Stimulated activated CD8-positive, alpha-beta memory T cell treated with anti-CD3 and anti-CD28 coated beads, Interleukin-12 subunit alpha, Interleukin-12 subunit beta, amount 100 ng/mL, for 4 hours (primary cell): ENCODE measurements at places on chromosomes 12 and 14.

DNA sequence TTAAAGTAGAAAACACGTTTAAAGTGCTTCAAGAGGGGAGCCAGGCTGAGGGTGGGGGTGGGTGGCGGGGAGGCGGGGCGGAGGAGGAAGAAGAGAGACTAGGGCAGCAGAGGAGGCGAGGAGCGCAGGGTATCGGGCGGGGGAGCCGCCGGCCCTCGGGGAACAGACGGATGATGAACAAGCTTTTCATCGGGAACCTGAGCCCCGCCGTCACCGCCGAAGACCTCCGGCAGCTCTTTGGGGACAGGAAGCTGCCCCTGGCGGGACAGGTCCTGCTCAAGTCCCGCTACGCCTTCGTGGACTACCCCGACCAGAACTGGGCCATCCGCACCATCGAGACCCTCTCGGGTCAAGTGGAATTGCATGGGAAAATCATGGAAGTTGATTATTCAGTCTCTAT lies 39.2 kb downstream of the ZCRB1 start:
- no peak for DNase-seq

DNA sequence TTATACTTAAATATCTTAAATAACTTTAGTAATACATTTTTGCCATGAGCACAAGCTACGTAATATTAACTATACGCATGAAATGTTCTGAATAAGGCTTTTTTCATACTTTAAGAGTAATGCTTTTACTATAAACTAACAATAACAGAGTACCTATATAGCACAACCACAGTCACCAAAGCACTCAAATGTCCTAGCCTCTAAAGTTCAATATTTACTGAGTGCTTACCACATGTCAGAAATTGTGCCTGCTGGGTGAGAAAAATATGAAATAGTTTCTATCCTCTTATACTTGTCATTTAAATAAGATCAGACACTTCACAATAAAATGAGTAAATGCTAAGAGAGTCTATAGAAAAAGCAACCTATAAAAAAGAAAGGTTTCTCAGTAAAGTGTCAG lies 83.1 kb downstream of the SH2B3 start:
- no peak for DNase-seq

DNA sequence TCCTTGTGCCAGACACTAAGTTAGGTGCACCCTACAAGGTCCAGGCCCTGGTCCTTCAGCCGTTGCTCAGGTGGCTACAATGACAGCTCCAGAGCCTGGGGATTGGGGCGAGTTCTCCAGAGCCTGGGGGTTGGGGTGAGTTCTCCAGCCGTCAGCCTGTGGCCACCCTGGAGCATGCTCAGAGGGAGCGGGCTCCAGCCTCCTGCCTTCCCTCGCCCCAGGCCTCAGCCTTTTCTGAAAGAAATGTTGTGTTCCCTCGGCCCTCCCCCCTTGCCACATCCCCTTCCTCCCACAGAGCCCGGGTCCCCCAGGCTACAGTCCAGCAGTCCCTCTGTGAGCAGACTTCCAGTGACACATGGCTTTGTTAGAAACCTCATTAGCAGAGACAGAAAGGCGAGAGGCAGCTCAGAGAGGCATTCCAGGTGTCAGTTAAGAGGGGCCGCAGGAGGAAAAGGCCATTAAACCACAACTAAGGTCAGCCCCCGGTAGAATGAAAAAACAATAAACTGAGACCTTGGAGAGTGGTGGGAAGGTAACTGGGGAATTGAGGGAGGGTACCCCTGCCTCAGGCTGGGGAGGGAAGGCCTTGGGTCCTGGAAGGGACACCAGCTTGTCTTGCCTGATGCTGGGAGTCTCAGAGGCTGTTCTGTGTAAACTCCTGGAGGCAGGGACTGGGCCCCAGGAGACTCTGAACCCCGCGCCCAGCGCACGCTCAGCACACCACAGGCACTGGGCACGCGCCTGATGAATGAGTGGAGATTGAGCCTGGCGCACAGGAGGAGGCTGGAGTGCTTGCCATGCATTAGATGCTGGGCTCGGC lies 23.1 kb upstream of the COL2A1 start:
- DNase-seq, result no peak

DNA sequence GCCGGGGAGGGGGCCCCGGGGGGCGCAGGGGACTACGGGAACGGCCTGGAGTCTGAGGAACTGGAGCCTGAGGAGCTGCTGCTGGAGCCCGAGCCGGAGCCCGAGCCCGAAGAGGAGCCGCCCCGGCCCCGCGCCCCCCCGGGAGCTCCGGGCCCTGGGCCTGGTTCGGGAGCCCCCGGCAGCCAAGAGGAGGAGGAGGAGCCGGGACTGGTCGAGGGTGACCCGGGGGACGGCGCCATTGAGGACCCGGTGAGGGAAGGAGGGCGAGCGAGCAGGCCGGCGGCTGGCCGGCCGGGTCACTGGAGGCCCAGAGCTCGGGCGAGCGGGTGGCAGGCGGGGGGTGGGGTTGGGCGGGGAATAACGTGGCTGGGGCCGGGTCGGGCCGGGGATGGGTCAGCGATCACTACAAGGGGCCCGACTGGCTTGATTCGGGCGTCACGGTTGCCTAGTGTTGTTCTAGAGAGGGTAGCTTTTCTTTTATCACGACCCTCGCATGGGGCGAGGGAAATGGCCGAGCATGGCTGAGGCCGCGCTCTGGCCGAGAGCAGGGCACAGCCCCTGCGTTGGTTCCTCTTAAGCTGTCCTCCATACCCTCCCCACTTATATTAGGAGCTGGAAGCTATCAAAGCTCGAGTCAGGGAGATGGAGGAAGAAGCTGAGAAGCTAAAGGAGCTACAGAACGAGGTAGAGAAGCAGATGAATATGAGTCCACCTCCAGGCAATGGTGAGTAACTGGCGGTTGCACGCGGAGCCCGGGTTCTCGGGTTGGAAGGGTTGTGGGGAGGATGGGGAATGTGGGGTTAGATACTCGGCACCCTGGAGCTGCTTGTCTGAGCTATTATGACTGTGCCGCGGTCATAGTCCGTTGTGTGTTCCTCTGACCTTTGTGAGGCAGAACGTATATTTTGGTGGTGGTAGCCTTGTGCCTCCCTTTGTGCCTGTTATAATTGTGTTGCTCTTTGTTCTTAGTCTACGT lies 603 bp downstream of the PABPN1 start:
- no peak for DNase-seq

DNA sequence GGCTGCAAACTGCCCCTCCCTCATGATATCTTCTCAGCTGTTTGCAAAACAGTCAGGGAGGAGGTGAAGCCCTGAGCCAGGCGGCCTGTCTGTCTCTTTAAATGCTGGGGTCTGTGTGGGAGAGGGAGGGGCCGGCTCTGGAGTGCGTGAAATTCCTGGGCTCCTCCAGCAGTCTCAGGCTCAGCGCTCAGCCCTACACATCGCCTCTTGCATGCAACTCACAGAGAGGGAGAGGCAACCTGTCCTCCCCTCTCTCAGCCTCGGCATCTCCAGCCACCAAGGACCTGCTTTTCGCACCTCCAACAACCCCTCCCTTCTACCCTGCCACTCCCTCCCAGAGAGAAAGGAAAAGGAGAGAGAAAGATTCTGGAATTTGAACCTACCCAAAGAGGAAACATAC lies at the start of gene NRXN3:
TSS of gene NRXN3 (plus strand) at position 171 of the 400 bp plus-strand sequence. CDS start 72,721 bp downstream, outside the sequence.
- no peak for DNase-seq

- DNase-seq, result no peak
These were observed 35.7 kb downstream of the LRFN5 start for GRCh38 chr14:41642367-41642766.
